Left kidney (tissue), 8 donors: ENCODE measurements at places on chromosomes 3 and 15. TPM values are rescaled to one million over a fixed set of nuclear protein-coding genes. Genes with fewer than 3 reads are reported as not detected.

DNA sequence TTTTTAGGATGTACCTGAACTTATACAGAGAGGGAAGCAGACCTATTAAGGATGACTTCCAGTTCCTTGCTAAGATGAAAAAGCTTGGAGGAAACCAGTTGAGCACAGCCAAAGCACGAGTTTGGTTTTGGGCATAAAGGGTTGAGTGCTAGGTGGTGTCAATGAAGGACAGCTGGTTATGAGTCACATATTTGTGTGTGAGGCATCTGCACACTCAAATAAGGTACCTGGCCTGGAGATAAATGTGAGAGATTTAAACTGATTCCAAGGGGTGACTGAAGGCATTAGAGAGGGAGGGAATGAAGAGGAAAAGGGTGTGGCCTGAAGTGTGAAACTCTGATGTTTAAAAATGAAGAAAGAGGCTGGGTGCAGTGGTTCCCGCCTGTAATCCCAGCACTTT lies 486.7 kb downstream of the DIPK2A start:
- DNase-seq, result no peak

The UACA gene
- polyA plus RNA-seq, result 120 TPM

- DNase-seq, result no peak
Measured at GRCh38 chr3:195932418-195933043, 24.2 kb upstream of the TNK2 start.

DNA sequence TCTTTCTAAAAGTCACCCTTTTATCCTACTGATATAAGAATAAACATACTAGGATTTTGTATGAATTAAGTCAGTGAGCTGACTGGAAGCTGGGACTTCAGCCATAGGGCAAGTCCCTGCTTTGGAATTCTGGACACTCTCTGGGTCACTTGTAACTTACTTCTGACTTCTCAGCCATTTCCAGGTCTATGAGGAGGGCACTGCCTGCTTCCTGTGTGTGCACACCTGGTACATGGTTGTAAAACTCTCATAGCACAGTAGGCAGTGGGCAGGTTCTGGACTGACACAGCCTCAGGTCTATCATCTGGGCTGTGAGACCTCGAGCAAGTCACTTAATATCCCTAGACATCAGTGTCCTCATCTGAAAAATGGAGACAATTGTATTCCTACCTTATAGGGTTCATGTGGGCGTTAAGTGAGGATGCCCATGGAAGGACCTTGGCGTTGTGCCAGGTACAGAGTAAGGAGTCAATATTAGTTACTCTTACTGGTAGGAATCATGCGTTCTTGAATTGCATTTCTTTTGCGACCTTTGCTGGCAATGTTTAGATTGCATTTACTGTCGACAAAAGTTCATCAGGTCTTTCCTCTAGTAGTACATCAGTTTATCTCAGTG lies 27.5 kb upstream of the TGM5 start:
- DNase-seq, result no peak

The MEIS2 gene
- polyA plus RNA-seq, result 178 TPM

The TIMP4 gene
- polyA plus RNA-seq, result 1.0 TPM

DNA sequence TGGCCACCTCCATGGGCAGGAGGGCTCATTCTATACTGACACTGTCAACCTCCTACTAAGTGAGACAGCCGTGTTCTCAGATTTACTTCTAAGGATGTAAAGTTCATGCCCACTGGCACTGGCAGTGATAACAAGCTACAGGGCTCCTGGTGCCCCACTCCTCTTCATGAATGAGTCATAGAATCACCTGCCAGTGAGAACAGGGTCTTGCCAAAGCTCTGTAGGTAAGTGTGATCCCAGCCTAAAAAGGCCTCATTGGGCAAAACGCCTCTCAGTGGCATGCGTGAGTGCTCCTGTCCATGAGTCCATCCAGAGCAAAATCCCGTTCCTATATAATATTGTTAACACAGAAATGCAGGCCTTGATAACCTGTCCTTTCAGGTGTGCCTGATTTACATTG lies 17.4 kb downstream of the PXYLP1 start:
- no peak for DNase-seq

DNA sequence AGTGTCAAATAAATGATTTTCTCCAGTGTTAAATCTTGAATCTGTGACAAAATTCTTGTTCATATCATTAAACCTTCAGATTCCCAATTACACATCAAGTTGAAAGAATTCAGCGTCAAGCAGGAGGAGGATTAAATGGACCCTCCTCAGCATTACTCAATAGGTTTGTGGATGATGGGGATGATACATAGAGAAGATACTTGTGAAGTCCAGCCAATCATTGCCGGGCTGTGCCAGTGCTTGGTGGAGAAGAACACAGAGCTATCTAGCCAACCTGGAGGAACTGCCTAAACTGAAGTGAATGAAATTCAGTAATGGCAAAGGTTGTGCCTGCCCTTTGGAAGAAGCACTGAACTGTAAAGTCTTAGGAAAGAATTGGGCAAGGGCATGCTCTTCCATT lies 47.0 kb upstream of the PRICKLE2 start:
- no peak for DNase-seq

The STRIT1 gene
- 1.5 TPM for polyA plus RNA-seq

DNA sequence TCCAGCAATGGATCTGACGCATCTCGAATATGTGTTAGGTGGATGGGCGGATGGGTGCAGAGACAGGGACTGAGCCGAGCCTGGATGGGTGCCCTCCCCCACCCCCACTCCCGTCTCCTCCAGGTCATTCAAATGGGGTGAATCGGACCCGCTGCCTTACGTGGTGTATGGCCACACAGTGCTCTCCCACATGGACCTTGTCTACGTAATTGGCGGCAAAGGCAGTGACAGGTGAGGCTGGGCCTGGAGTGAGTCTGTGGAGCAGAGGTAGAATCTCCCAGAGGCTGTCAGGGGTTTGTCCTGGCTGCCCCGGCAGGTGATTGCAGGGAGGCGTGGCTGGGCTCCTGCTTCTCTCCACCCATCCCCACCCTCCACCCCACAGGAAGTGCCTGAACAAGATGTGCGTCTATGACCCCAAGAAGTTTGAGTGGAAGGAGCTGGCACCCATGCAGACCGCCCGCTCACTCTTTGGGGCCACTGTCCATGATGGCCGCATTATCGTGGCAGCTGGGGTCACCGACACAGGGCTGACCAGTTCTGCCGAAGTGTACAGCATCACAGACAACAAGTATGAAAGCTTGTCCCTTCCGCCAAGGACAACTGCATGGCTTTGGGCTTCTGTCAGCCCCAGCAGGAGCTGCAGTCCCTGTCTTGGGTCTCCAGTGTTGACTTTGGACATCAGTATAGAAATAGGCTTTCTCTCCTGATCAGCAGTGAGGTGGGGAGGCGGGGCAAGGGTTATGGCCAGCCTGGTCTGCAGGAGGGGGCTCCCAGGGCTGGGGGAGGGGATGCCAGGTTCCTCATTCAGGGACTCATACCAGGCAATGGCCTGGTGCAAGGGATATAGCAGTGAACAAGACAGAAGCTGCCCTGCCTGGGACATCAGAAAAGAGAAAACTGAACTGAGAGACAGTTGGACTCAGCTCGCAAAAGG lies 3.4 kb downstream of the KLHL40 start:
- no peak for DNase-seq

DNA sequence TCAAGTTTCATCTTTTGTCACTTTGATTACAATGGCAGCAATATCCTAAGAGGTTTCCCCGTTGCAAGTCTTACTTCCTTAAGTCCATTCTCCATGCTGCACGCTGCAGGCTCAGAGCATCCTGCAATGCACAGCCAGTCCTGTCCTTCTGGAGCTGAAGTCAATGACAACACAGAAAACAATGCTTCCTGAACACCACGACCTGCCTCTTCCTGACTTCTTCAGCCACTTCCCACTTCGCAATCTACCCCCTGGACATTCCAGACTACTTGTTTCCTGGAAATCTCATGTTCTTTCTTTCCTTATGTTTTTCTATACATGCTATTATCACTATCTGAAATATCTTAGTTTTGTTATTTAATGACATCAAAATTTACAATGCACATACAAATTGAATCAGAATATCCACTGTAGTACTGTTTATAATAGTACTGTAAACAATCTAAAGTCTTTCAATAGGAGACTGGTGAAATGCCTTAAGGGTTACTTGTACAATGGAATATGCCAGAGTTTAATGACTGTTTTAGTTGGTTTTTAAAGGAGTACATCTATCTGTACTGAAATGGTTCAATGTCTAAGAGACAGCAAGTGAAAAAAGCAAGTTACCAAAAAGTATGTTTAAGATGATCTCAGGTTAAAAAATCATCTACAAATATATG lies 113.7 kb upstream of the PRTG start:
- no peak for DNase-seq

- no peak for DNase-seq
Measured at GRCh38 chr15:29986946-29987345, 95.8 kb upstream of the GOLGA8J start.

- DNase-seq, result no peak
Measured at GRCh38 chr3:13818919-13819318, 61.0 kb downstream of the WNT7A start.

GRCh38 chr3:154992655-154993054 lies 87.5 kb upstream of the MME start:
- no peak for DNase-seq

The BOC gene
- 26.6 TPM for polyA plus RNA-seq

GRCh38 chr3:27556887-27557286 lies 72.7 kb upstream of the SLC4A7 start:
- no peak for DNase-seq

DNA sequence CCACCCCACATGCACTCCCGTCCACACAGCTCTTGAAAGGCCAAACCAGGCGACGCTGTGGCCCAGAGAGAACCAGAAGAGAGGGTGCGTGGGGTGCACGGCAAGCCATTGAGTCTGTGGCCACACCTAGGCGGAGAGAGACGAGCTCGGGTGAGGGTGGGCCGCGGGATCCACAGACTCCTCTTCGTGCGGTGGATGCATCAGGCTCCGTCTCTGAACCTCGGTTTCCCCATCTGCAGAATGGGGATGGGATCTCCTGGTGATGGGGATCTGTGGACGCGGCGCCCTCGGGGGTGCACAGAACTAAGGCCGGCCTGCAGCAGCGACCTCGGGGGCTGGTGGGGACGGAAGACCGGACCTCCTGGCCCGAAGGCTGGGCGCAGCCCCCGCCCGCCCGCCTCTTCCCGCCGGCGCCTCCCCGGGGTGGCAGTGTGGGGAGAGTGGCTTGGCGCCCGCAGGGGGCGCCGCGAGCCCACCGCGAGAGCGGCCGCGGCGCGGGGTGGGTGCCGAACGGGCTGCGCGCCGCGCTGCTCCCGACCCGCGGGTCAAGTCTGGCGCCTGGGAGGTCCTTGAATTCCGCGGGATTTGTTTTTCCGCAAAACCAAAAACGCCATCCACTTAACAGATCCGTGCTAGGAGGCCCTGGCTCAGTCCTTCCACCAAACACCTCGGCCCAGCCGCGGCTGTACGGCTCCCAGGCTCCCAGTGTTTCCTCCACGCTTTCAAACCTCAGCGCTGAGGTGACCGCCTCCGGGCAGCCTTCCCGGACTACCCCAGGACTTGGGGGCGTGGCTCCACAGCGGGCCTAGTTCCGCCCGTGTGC lies 13.2 kb upstream of the ADPGK start:
- peak; percentile 51 for DNase-seq

GRCh38 chr15:62601777-62602545 lies 436.9 kb upstream of the C2CD4B start:
- no peak for DNase-seq
